ENCODE measurements at places on chromosomes 3 and 15.
A peak's percentile ranks its signal among the peaks of the same experiment; 100 is the strongest.

- peak; percentile 14 for DNase-seq
Observed at GRCh38 chr15:92158426-92158825, 235.3 kb upstream of the ST8SIA2 start.

- no peak for DNase-seq
Observed at GRCh38 chr15:70323111-70323851, 225.6 kb upstream of the TLE3 start.

GRCh38 chr15:74203914-74204431 is 1.4 kb upstream of the STRA6 start:
- DNase-seq = no peak

- no peak for DNase-seq
Observed at GRCh38 chr3:112304611-112305010, 10.6 kb upstream of the SLC9C1 start.

GRCh38 chr3:96986241-96986640 is 171.8 kb downstream of the EPHA6 start:
- no peak for DNase-seq

GRCh38 chr15:49464522-49464921 is 41.5 kb downstream of the FGF7 start:
- DNase-seq = no peak
